ENCODE measurements at places on chromosomes 4 and X.
A peak's percentile ranks its signal among the peaks of the same experiment; 100 is the strongest.

GRCh38 chr4:680551-680927 lies 6.2 kb downstream of the MYL5 start:
- no peak for DNase-seq

DNA sequence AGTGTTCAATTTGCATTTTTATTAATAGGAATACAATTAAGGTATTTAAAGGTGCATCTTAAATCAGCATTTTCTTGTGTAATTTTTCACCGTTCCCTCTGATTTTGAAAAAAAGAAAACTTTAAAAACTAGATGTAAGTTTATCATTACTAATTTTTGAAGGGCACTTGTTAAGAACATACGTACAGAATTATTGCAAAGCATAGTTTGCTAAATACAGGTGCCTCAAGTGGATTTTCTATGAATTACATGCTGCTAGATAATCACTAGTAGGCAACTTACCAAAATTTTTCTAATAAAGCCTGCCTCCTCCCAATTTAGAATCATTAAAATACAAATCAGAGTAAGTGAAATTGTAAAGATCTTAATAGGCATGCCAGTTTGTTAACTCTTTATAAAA lies 8.5 kb downstream of the CNKSR2 start:
- DNase-seq = no peak

GRCh38 chr4:162535121-162535520 lies 371.3 kb upstream of the FSTL5 start:
- DNase-seq = no peak

GRCh38 chr4:85398276-85398675 lies 76.7 kb upstream of the ARHGAP24 start:
- no peak for DNase-seq

- DNase-seq = no peak
Measured at GRCh38 chr4:53476232-53477037, 99.0 kb downstream of the FIP1L1 start.

DNA sequence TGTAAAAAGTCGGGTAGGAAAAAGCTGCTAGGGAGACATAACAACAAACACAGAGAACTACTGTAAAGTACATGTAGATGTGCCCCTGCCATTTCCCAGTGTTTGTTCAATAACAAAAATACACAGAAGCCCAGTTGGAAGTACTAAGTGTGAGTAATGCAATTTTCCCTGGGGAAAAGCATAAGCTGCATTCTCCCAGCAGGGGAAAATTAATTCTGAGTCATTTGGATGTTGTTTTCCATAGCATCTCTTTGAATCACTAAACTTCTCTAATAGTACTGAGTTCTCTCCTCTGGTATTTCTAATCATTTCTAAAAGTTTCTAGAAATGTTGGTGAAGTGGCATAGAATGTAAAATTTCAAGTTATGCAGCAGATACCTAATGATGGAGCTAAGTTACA lies 1114.9 kb downstream of the C4orf33 start:
- no peak for DNase-seq

GRCh38 chr4:55543858-55544257 lies 2.9 kb downstream of the CLOCK start:
- no peak for DNase-seq

- DNase-seq = no peak
Measured at GRCh38 chrX:2466876-2467656, 33.7 kb downstream of the DHRSX start.

- no peak for DNase-seq
Measured at GRCh38 chr4:184924516-184924915, 93.8 kb upstream of the HELT start.

GRCh38 chrX:30568136-30568535 lies 9.4 kb downstream of the TASL start:
- DNase-seq = no peak

DNA sequence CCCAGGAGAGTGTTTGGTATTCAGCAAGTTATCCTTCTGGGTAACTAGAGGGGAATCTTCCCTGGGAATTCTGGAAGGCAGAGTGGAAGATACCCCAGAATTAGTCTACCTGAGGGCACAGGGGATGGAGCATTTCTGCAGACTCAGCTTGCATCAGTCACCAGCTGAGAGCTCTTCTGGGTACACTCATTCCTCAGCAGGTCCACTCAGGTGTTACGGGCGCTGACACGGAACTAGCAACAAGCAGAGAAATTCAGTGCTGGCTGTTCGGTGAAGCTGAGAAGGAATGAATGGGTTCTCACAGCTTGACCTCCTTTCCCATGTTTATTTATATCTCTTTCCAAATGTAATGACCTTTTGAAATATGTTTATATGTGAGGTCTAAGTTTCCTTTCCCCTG lies 106.0 kb upstream of the PNPLA4 start:
- DNase-seq = no peak

DNA sequence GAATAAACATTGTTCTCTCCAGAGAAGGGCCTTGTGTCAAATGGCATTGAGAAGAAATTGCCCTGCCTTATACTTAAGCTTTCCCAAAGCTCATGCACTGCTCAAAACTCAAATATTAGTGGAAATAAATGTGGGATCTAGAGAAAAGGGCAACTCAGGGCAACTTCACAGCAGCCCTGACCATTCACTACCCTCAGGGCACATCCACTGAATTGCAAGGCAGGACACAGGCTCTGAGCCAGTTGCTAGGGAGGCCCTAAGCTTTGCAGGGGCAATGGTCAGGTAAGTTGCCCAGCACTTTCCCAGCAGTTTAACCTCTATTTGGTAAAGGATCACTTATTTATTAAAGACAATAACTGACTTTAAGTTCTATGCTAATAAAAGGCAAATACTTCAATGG lies 255.3 kb upstream of the TEX13A start:
- no peak for DNase-seq

DNA sequence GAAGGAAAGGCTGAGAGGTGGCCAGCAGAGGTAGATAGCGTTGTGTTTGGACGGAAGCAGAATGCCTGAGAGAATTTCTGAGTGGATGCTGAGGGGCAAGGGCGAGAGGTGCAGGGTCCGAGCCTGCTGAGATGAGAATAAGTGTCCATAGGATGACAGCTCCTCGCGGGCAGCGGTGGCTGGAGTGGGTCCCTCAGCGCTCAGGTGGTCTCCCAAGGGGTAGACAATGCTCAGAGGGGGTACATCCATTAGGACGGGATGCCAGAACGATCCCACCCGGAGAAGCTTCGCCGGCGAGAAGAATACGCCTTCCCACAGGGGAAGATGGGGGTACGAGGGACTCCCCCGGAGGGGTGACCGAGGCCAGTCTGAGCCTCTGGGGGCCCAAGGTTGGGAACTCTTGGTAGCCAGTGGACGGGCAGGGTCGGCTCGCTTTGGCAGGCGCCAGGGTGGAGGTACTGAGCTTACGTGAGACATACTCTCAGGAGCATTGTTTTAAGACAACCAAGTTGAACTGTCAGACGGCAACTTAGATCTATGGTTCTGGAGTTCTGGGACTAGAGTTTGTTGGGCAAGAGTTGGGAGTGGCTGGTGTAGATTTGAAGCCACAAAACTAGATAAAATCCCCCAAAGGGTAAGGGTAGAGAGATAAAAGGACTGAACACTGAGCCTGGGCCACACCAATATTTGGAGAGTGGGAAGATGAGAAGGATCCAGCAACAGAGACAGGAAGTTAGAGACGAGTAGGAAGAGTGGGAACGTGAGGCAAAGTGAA lies 15.8 kb downstream of the BRCC3 start:
- DNase-seq = no peak

DNA sequence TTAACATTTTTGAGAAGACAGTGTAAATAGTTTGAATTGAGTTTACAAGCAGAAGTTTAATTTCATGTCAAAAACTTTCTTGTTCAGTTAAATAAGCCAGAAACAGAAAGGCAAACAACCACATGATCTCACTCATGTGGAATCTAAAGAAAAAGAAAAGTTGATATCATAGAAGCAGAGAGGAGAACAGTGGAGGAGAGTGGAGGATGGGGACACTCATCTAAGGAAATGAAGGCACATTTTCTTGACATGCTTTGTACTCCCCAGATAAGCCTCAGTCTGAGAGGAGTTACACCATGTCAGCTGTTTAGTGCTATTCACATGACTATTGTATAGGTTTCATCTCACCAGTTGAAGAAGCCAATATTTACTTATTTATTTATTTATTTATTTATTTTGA lies 13.5 kb downstream of the SNCA start:
- DNase-seq = no peak

DNA sequence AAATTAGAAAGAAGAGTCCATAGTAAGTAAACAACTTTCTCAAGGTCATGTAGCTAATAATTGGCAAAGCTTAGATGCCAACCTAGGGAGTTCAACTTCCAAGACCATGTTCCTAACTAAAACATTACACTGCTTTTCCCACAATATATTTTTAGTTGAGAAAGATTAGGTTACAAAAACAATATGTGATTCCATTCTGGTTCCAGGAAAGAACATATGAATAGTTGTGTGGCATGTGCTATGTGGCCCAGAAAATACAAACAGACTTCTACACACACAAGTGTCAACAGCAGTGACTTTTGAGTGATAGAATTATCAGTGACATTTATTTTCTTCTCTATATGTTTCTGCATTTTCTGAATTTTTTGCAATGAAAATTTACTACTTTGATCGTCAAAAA lies 62.7 kb upstream of the EDNRA start:
- no peak for DNase-seq

DNA sequence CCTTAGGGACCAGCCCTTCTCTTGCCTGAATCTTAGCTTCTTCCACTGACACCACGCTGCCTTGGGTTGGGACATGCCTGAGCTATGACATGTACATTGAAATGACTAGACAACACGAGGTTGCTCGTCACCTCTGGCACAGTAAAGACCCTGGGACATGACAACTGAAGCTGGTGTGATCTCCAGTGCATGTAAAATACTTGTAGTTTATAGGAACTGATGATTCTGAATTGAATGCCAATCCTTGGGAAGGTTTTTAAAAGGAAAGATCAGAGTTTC lies 100.7 kb upstream of the PGRMC2 start:
- DNase-seq = no peak

DNA sequence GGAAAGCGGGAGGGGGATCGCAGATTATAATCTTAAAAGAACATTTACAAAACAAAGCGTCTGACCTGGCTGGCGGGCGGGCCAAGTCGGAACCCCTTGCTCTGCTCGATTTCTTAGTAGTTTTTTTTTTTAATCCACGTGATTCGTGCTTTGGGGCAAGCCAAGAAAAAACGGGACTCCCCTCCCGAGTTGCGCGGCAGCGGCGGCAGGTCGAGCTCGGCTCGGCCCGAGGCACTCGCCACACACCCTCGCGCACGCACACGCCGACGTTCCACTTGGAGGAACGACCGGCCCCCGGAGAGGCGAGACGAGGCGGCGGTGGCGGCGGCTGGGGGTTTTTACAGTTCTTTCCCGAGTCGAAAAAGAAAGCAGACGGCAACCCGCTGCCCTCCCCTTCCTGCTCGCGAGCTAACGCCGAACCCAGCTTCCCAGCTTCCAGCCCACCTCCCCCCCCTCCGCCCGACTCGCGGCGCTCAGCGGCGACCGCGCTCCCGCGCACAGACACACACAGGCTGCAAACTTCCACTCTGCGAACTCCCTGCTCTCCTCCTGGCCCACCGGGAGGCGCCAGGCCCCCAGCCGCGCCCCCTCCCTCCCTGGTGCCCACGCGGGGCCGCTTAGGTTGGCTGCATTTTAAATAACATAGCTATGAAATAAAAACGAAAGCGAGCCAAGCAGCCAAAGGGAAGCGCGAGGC lies 1.2 kb downstream of the BCOR start:
- peak; percentile 68 for DNase-seq

DNA sequence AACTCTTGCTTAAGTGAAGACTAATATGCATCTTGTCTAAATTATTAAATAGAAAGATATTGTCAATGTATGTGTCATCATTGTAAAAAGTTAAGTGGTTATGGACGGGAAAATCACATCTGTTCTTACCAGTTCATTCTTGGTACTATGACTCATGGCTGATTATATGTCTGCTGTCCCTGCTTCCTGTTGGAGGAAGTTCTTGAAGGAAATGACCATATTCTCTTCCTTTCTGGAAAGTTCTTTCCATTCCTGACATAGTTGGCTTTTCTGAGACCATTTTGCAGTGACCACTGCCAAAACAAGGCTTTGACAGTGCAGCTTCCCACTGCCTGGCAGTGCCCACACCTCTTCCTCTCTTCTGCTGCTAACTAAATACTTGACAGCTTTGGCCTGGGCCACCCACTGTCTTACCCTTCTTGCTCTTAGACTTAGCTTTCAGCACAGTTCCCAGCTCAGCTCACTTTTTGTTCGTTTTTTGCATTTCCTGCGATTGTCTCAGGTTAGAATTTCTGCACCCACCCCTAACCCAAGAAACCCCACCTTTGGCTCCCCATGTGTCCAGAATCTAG lies 13.2 kb upstream of the CLDN24 start:
- DNase-seq = no peak

GRCh38 chr4:44149282-44149681 lies 299.3 kb downstream of the KCTD8 start:
- DNase-seq = no peak

DNA sequence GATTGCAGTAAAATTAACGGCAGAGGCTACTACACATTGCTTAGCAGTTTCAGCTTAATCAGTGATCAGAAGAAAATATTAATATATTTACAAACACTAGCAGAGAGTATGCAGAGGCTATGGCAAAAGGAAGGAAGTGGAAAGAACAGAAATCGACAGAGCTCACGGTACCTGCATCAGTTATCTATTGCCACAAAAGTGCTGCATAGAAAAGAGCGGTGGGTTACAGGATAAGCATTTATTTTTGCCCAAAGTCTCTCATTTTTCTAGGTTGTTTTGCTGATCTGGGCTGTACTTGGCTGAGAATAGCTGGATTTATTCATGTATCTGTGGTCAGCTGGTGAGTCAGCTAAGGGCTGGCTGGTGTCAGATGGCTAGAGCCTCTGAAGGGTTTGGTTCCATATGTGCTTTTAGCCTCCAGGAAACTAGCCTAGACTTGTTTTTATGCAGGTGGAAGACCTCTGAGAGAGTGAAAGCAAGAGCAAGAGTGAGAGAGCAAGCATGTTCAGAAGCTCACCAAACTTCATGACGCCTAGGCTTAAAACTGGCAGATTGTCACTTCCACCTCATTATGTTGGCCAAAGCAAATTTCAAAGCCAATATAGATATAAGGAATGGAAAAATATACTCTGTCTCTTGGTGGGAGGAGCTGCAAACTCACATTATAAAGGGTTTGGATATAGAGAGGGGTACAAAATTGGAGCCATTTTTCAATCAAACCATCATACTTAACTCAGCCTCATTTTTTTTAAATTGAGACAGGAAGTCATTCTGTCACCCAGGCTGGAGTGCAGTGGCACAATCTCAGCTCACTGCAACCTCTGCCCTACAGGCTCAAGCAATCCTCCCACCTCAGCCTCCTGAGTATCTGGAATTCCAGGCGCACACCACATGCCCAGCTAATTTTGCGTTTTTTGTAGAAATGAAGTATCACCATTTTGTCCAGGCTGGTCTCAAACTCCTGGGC lies 153.2 kb upstream of the RPL34 start:
- DNase-seq = no peak

GRCh38 chr4:1027915-1028238 lies 16.5 kb downstream of the FGFRL1 start:
- DNase-seq = no peak

GRCh38 chr4:10765386-10765785 lies 80.8 kb upstream of the CLNK start:
- no peak for DNase-seq

DNA sequence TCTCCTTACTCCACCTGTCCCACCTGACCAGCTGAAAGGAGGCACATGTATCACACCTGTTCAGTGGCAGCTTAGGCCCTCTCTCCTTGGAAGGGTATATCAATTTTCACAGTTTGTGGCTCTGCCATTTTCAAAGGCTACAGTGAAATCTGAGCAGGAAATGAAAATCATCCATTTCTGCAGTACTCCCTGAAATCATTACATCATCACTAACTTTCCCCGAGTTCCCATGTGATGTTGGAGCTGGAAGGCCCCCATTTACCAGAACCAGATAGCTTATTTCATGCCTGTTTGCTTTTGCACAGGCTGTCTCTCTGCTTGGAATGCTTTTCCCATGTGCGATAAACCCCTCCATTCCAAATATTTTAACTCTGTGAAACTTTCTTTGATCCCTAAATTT lies 31.0 kb upstream of the STX18 start:
- no peak for DNase-seq

All from activated CD4-positive, alpha-beta T cell treated with anti-CD3 and anti-CD28 coated beads, Interleukin-2, amount 50 U/mL, for 4 hours (primary cell).